Right renal pelvis (tissue), 4 donors: ENCODE measurements at places on chromosomes 1 and 21. TPM values are rescaled to one million over a fixed set of nuclear protein-coding genes. Genes with fewer than 3 reads are reported as not detected.

The CRP gene
- polyA plus RNA-seq = not detected

The LRRC3 gene
- polyA plus RNA-seq = 5.0 TPM

DNA sequence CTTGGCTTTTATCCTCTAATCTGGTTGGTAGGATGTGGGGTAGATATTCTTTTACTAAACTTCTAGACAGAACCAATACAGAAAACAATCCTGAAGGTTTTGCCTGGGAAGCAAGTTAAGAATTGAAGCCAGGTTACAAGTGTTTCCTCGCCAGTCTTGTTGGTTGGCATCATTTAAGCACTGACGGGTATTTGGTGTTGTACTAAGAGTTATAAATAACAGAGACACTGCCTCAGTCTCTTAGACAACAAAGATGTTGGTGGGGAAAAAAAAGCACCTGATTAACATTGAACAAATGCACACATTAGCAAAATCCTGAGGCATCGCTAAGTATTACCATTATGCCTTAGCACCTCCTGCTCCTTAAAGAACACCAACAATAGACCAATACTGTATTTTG, 272.2 kb downstream of the BRINP2 start:
- no peak for DNase-seq

DNA sequence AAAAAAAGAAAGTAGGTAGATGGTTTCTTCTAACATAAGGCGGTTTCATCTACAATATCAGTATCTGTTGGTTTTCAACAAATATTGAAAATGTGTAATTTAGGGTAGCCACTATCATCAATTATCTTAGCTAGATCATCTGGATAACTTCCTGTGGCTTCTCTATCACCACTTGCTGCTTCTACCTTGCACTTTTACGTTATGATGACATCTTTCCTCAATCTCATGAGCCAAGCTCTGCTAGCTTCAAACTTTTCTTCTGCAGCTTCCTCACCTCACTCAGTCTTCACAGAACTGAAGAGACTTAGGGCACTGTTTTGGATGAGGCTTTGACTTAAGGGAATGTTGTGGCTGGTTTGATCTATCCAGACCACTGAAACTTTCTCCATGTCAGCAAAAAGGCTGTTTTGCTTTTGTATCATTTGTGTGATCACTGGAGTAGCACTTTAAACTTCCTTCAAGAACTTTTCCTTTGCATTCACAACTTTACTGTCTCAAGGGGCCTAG, 144.9 kb upstream of the HP1BP3 start:
- DNase-seq = no peak

DNA sequence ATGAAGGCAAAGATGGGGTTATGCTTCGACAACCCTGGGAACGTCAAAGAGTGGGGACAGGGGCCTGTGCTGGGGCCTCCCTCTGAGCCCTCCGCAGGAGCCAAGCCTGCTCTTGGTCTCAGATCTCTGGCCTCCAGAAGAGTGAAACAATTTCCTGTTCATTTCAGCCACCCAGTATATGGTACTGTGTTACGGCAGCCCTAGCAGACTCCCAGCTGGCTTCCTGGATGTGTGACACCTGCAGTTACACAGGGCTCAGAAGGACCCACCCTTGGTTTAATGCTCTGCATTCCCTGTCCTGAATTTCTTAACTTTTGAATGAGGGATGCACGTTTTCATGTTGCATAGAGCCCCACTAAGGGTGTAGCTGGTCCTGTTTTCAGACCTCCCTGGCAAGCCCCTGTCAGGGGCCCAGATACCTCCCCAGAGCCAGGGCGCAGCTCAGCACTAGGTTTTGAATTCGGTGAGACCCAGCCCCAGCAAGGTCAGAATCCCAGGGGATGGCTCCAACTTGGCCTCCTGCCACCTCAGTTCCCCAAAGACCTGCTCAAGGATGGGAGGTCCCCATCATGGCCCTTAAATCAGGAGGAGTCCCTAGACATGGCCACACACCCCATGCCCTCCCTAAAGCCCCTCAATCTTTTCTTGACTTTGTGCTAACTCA, 79.0 kb upstream of the IFFO2 start:
- DNase-seq = no peak

DNA sequence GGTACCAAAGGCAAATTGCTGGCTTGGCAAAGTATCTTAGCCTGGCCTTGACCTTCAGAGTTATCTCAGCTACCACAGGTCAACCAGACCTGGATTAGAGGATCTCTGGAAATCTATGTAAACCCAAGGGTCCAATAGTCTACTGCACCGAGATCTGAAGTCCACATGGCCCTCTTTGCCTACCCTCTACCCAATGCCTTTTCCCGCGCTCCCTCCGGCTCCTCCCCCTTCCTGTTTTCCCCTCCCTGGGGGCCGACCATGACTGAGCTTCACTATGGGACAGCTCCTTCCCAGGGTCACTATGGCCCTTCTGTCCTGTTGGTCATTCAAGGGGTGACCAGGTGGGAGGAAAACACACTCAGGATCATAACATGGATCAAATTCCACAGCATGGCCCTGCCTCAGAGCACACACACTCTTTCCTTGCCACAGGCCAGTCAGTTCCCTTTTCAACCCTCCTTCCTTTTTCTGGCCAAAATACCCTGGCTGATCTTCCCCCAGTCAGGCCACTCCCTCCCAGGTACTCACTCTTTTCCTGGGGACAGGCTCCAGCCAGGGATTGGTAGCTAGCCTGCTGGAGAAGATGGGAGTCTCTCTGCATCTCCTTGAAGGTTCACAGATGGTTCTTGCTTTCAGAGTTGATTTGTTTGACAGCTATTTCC, 19.1 kb upstream of the TMEM183A start:
- DNase-seq = no peak

- DNase-seq = no peak
Measured at GRCh38 chr1:222523852-222524251, 24.1 kb downstream of the HHIPL2 start.

- DNase-seq = no peak
Measured at GRCh38 chr1:93993731-93994130, 84.5 kb upstream of the GCLM start.

- peak; percentile 43 for DNase-seq
Measured at GRCh38 chr1:206982216-206982615, 12.0 kb upstream of the FCAMR start.

GRCh38 chr1:95879498-95880050, 645.6 kb downstream of the RWDD3 start:
- DNase-seq = no peak

DNA sequence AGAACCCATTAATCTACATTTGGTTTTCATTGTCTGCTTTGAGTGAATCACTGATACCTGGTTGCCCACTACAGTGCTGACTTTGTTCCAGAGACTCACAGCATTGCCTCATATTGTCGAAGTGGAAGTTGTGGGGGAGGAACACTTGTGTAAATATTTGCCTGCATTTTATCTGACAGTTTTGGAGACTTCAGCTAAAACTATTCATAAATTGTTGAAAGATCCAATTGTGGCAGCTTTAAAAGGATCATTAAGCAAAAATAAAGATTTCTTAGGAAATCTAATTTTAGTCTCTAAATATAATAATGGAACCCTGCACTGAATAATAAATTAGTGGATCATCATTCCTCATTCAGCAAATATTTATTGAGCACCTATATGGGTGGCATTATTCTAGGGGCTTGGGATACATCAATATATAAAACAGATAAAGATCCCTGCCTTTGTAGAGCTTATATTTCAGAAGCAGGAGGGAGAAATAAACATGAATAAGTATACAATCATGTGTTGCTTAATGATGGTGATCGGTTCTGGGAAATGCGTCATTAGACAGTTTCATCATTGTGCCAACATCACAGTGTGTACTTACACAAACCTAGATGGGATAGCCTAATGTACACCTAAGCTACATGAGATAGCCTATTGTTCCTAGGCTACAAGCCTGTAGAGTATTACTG, 73.5 kb downstream of the OSBPL9 start:
- no peak for DNase-seq

GRCh38 chr1:200893411-200893901, 1.2 kb upstream of the INAVA start:
- no peak for DNase-seq

DNA sequence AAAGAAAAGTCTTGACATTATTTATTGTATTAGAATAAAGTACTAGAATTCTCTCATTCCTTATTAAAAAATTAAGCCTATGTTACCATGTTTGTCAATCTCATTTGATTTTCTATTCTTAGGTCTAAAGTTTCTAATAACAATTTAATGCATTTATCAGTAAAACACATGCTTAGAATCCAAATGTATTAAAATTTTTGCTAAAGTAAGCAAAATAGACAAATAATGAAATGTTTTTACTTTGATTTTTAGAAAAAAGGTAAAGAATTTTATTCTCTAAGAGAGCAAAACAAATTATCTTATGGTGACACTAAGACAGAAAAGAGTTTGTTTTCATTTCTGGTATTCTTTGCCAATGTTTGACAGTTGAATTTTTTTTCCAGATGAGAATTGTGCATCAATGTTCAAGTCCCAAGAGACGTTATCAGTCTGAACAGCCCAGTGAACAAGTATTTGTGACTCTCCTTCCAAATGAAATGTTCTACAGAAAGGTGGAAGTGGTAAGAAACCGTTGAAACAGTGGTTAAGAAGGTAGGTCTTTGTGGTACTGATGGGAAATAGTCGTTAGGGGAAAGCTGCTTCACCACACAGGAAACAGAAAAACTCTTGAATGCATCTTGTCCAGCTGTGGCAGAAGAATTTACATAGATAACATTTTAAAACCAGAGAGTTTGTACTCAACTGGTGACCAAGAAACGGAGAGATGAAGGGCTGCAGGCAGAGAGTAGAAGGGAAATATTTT, 402.5 kb downstream of the PTPRC start:
- no peak for DNase-seq

DNA sequence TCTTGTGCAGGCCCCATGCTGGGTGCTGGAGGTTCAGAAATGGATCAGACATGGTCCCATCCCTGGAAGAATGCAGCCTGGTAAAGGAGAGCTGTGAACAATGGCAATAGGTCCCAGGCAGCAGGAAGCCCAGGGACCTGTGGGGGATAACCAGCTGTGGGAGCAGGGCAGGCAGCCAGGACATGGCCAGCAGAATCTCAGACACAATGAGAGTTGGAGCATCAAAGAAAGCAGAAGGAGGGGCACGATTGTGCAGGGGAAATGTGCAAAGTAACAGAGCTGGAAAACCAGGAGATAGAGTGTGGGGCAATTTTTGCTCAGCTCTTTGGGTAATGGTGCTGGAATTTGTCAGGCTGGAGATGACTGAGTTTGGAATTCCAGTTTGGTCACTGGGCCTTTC, 44.3 kb downstream of the C8B start:
- DNase-seq = no peak

The VHLL gene
- not detected for polyA plus RNA-seq

DNA sequence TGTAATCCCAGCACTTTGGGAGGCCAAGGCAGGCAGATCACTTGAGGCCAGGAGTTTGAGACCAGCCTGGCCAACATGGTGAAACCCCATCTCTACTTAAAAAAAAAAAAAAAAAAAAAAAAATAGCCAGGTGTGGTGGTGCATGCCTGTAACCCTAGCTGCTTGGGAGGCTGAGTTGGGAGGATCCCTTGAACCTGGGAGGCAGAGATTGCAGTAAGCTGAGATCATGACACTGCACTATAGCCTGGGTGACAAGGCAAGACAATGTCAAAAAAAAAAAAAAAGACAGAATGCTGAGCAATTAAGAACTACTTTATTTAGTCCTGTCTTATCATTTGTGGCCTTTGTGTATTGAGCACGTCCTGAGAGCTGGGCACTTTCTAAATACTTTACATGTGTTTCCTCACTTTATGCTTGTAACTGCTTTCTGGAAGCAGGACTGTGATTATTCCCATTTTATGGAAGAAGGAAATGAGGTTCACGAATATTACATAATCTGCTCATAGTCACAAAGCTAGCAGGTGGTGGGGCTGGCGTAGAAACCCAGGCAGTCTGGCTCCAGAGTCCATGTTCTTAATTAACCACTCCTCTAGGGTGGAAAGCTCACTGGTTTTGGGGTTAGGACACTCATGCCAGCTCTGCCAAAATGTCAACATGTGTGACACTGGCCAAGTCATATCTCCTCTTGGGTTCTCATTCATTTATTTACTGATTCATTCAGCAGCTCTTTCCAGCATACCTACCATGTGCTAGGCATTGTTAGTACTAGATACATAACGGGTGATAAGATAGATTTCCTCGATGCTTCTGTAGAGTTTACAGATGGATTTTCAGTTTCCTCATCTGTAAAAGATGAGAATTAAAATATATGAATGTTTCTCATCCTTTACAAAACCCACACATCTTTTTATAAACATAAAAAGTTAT, 57.7 kb downstream of the DDR2 start:
- no peak for DNase-seq

The HCRTR1 gene
- polyA plus RNA-seq = 0.31 TPM

DNA sequence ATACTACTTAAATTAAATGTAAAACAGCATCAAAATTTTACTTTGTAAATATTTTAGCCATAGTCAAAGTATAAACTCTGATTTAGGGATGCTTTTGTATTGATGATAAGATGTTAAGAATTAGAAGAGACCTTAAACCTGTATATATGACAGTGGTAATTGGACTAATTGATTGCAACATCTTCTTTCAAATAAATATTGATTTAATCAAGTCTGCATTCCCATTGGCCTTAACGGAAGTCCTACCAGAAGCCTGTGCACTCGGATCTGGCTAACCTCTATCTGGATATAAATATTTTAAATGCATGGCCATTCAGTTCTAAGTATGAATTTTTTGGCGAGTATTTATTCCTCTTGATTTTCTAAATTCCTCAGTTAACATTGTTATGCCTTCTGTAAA, 856.1 kb downstream of the USP25 start:
- no peak for DNase-seq

The SLC44A5 gene
- 14.7 TPM for polyA plus RNA-seq

The BCAN gene
- 0.12 TPM for polyA plus RNA-seq

GRCh38 chr1:219092206-219092605, 81.5 kb upstream of the LYPLAL1 start:
- DNase-seq = no peak

GRCh38 chr1:246428542-246429308, 78.4 kb downstream of the SMYD3 start:
- no peak for DNase-seq

DNA sequence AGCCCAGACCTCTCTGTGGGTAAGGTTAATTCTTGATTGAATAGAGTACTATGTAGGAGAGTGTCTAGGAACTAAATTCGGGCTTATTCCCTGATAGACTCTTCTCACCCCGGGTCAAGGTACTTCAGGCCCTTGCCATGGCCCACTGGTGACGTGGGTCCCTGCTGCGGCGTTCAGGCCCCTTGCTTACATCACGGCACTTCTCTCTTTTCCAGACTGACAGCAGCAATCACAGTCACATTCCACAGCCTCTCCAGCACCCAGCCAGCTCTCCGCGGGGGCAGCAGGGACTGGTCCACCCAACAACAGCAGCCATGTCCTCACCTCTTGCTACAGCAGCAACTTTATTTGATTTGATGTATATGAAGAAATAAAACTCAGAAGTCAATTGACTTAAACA, 401.2 kb upstream of the VAMP3 start:
- no peak for DNase-seq

GRCh38 chr21:31282095-31282709, 61.9 kb downstream of the TIAM1 start:
- DNase-seq = no peak

DNA sequence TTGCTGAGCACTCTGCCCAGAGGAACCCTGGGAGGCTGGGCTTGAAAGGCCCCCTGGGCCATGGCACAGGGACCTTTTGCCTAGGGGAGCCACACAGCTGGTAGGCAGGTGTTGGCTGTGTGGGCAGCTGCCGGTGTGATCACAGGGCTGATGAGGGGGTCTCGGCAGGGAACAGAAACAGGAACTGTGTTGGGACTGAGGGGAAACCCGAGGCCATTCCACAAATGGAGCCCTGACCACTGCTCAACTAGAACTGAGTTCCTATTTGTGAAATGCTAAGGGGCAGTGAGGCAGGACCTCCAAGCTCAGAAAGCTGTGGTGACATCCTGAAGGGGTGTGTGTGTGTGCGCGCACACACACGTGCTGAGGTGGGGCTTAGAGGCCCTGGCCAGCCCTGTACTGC, 6.4 kb upstream of the THEM5 start:
- DNase-seq = no peak

The PRR9 gene
- polyA plus RNA-seq = not detected

The LHX4 gene
- polyA plus RNA-seq = 1.6 TPM
